Coronary artery (tissue), 2 donors: ENCODE measurements at places on chromosomes 2 and 18.
A peak's percentile ranks its signal among the peaks of the same experiment; 100 is the strongest.

GRCh38 chr2:182319556-182320505 lies 107.0 kb downstream of the PDE1A start:
- no peak for DNase-seq

DNA sequence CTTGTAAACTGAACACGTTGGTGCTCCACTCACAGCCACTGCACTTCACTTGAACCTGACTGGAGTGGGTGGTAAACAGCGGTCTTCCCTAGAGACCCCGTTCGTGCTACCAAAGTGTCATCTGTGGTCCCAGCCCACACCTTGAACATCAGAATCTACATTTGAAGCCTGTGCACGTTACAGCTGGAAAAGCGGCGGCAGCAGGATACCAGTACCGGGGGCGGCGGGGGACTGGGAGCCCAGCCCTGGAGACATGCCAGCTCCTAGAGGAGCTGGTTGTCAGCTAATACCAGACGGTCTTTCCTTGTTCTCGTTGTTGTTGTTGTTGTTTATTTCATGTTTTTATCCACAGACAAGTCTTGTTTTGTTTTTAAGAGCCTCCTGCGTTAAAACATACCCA lies 156.7 kb downstream of the WDSUB1 start:
- no peak for DNase-seq

DNA sequence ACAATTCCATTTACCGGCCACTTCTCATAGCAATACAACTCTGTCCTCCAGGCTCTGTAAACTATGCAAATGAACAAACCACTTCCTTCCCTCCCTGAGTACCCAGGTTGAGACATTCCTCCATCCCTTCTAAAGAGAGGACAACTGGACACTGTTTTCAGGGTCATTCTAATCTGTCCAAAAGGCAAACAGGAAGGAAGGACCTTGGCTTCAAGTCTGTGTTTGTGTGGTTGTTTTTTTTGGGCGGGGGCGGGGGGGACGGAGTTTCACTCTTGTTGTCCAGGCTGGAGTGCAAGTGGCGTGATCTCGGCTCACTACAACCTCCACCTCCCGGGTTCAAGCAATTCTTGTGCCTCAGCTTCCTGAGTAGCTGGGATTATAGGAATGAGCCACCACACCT lies 3.3 kb downstream of the TFCP2L1 start:
- DNase-seq = no peak

DNA sequence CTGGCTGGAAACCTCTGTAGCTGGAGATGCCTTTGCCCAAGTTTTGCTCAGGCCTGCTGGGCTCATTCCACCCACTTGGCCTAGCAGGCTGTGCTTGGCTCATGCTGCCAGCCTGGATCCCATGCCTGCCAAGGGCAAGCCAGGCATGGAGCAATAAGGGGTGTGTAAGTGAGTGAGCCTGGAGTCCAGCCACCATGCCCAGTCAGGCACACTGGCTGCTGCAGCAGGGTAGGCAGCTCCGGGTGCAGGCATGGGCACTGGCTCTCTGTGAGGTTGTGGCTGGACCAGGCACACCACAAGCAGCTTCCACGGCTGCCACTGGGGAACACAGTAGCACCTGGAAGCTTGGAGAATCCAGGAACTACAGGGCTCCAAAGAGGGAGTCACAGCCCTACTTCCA lies 147.7 kb upstream of the HS6ST1 start:
- peak; percentile 88 for DNase-seq

GRCh38 chr2:106076941-106077340 lies 117.2 kb downstream of the UXS1 start:
- DNase-seq = no peak

DNA sequence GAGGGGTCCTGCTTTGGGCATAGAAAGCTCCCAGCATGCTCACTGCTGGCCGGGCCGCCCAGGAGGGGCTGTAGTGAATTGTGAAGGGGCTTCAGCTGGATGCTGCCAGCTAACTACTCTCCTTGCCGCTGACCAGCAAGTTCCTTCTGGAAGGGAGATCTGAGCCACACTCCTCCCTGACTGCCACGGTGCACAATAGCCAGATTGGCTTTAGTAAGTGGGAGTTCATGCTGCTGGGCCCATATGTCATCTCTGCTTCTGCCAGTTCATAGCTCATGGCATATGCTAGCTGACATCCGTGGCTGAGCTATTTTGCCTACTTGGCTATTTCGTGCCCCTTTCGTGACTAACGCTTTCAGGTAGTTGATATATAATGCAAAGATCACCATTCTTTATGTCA lies 51.6 kb upstream of the ROCK2 start:
- no peak for DNase-seq

DNA sequence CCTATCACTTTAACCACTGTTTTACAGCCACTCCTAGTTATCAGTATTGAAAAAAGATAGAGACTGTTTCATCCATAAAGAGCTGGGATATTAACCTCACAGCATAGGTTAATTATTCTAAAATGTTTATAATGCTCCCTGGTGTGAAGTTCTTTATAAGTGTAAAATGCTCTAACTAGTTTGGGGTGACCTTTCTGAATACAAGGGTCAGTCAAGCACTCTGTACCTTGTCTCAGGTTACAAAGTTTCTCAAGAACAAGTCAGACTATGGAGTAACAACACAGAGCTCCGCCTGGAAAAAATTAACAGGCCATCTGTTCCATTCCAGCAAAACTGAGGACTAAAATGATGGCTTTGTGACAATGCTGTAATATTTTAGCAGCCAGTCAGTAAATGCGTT lies 107.4 kb downstream of the NOL4 start:
- DNase-seq = no peak

DNA sequence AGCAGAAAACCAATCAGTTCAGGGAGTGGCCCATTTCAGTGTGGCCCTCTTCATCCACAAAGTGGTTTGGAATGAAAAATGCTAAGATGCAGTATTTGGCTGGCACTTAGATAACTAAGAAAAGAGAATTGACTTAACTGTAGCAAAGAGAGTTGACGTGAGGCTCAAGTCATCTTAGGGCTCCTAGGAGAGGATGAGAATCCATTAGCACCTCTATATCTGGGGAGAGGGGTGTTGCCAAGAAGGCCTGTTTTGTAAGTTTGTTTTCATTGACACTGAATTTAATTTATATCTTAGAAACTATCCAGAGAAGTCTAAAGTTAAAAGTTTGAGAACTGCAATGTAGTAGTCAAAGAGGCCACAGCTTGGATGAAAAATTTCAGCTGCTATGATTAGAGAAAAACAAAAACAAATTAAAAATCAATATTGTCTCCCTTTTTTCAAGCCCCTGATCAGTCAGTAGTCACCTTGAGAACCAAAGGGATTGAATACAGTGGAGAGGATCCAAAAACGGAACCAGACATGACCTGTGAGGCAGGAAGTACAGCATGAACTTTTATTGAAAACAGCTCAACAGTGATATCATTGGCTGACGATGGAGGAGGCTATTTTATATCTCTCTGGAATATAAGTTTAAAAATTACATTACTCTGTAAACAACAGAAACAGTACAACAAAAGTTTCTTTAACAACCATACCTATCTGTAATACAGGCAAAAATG lies 52.7 kb downstream of the PHLPP1 start:
- no peak for DNase-seq
